ENCODE measurements at places on chromosomes 3 and 15. TPM values are rescaled to one million over a fixed set of nuclear protein-coding genes. Genes with fewer than 3 reads are reported as not detected.

The C2CD4A gene
- polyA plus RNA-seq, result not detected

The SEMA3G gene
- polyA plus RNA-seq, result 0.10 TPM

The IGSF10 gene
- 15.3 TPM for polyA plus RNA-seq

The CPNE4 gene
- polyA plus RNA-seq, result not detected

The HTR3E gene
- not detected for polyA plus RNA-seq

The P2RY1 gene
- polyA plus RNA-seq, result not detected

The NANOGP8 gene
- not detected for polyA plus RNA-seq

The ZNF774 gene
- 1.6 TPM for polyA plus RNA-seq

GRCh38 chr15:52204657-52205056 lies 13.5 kb upstream of the GNB5 start:
- H3K4me3 ChIP-seq, result no peak overlapping the region
- no peak for DNase-seq
- no peaks in the 10 kb centered on the region for H3K36me3 ChIP-seq
- no peak overlapping the region for H3K27ac ChIP-seq
- H3K4me1 ChIP-seq, result no peaks in the 10 kb centered on the region

DNA sequence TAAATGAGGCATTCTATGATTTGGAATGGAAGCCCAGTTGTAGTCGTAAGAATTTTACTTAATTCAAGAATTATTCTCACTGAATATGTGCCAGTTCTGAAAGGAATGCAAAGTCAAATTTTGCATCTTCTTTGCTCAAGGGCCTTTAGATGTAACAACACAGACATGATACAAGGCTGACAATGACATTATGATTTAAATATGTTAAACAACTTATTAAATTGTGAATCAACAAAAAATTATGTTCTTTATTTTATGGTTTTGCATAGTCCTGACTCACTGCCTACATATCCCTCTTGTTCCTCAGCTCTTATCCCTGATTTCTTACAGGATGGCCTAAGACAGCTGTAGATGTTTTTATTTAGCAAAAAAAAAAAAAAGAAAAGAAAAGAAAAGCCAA lies 170.9 kb upstream of the NR2E3 start:
- no peak for DNase-seq
- no peaks in the 10 kb centered on the region for H3K36me3 ChIP-seq
- no peak overlapping the region for H3K27ac ChIP-seq
- no peaks in the 10 kb centered on the region for H3K27me3 ChIP-seq

DNA sequence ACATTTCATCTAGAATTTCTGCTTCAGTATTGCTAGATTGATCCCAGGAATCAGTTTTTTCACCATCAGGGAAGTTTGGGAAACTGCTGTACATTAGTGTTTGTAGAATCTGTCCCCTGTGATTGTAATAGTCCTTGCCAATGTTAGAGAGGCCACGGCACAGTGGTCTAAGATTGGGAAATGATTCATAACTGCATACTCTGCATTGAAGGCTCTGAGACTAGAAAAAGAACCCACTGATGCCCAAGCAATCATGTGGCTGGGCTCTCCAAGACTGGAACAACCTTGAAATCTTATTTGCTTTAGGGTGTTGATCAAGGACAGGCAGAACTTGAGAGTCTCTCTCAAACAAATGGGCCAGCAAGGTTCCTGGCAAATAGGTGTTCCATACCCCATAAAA lies 245.6 kb upstream of the LRTM1 start:
- H3K27me3 ChIP-seq, result no peaks in the 10 kb centered on the region
- no peak overlapping the region for H3K4me3 ChIP-seq
- peaks cover 3% of the 10 kb centered on the region for H3K4me1 ChIP-seq
- no peak for DNase-seq
- H3K36me3 ChIP-seq, result no peaks in the 10 kb centered on the region
- H3K27ac ChIP-seq, result no peak overlapping the region

DNA sequence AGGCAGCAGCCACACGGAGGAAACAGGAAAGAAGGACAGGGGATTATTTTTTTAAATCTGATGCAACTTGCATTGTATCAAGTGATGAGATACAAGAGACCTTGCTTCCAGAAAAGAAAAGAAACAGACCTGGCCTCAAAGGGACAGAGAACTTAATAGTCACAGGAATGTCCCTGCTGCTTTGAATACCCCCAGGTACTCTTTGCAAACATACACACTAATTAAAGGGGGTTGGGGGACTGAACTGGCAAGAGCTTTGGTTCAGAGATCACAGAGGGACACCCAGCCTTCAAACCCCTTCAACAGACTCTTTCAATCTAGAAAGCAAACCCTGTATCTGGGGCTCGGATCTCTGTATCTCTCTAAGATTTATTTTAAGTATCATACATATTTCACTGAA lies 18.0 kb downstream of the TNIK start:
- H3K27ac ChIP-seq, result no peak overlapping the region
- no peaks in the 10 kb centered on the region for H3K36me3 ChIP-seq
- H3K27me3 ChIP-seq, result no peaks in the 10 kb centered on the region
- no peaks in the 10 kb centered on the region for H3K4me1 ChIP-seq
- H3K4me3 ChIP-seq, result no peak overlapping the region

DNA sequence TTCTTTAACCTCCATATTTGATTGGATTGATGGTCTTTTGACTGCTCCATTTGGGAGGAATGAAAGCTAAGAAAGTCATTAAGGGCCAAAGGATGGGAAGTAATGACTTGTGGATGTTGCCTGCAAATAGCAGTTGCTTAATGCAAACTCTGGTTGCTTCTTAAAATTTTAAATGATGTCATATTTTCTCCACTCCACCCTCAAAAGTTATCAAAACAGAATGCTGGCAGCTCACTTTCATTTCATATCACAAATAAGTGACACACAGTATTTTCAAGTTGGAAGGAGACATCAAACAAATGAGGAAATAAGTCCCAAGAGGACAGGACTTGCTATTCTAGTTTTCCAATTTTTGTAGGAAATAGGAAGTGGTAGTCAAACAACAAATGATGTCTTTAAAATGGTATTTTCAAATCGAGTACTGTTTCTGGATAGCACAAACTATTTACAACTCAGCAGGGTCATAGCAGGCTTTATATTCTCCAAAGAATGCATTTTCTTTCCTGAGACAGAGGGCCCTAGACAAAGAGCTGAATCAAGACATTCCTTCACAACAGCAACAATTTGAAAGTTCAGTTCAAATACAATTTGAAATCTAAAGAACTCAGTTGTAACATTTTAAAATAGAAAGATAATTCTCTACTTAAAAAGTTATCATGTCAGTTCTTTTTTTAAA lies 165.1 kb upstream of the UBE2E1 start:
- H3K36me3 ChIP-seq, result no peaks in the 10 kb centered on the region
- peaks cover 3% of the 10 kb centered on the region for H3K4me1 ChIP-seq
- no peak overlapping the region for H3K27ac ChIP-seq

DNA sequence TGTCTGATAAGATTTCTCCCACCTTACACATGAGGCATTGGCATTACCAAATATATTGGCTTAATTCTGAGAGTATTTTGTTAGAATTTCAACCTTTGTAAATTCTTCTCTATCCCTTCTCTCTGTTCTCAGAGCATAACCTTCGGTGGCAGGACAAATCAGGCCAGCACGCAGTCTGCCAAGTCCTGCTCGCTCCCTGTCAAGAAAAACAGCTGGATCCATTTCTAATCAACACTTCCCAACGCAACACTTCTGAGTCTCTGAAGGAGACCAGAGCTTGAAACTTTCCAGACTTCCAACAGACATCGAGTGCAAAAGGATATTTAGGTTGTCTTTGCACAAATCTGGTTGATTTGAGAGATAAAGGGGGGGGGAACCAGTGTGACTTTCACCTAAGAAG lies 125.7 kb downstream of the SV2B start:
- H3K27ac ChIP-seq, result no peak overlapping the region
- no peaks in the 10 kb centered on the region for H3K4me1 ChIP-seq
- no peaks in the 10 kb centered on the region for H3K36me3 ChIP-seq
- no peak for DNase-seq
- no peak overlapping the region for H3K4me3 ChIP-seq

- no peaks in the 10 kb centered on the region for H3K27me3 ChIP-seq
- H3K4me3 ChIP-seq, result no peak overlapping the region
- H3K36me3 ChIP-seq, result no peaks in the 10 kb centered on the region
- no peaks in the 10 kb centered on the region for H3K4me1 ChIP-seq
Measured at GRCh38 chr15:51424780-51425179, 83.3 kb downstream of the GLDN start.

DNA sequence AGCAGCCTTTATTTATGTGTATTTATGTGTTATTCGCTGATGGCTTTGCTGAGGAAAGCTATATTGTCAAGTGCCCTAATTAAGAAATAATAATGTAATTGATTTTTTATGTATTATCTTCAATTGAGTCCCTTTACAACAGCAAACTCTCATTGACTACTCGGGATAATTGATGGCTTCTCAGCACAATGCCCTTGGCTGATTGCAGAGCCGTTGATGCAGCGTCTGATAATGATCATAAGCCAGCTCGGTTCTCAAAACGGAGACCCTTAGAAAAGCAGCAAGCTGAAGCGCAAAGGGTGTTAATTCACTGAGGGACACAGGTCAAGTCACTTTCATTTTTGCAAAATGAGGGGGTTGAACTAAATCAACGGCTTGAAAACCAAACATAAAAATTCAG lies 357.1 kb upstream of the KCNH8 start:
- no peaks in the 10 kb centered on the region for H3K4me1 ChIP-seq
- no peak overlapping the region for H3K4me3 ChIP-seq
- H3K27ac ChIP-seq, result no peak overlapping the region

DNA sequence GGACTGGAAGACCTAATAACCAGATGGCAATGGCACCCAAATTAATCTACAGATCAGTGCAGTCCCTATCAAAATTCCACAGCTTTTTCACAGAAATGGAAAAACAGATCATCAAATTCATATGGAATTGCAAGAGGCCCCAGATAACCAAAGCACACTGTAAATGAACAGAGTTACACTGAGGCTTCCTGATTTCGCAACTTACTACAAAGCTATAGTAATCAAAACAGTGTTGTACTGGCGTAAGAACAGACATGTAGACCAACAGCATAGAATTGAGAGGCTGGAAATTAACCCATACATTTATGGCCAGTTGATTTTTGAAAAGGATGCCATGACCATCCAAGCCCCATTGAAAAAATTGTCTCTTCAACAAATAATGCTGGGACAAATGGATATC lies 16.2 kb downstream of the XPC start:
- H3K36me3 ChIP-seq, result peaks cover 91% of the 10 kb centered on the region
- no peaks in the 10 kb centered on the region for H3K27me3 ChIP-seq
- DNase-seq, result no peak
- H3K4me3 ChIP-seq, result no peak overlapping the region
- H3K27ac ChIP-seq, result no peak overlapping the region

GRCh38 chr3:184506561-184506991 lies 55.0 kb upstream of the EPHB3 start:
- no peak overlapping the region for H3K4me3 ChIP-seq
- H3K4me1 ChIP-seq, result no peaks in the 10 kb centered on the region
- DNase-seq, result no peak
- no peaks in the 10 kb centered on the region for H3K36me3 ChIP-seq
- H3K27me3 ChIP-seq, result peaks cover 16% of the 10 kb centered on the region

GRCh38 chr3:152037297-152037696 lies 163.9 kb downstream of the SUCNR1 start:
- no peak for DNase-seq
- H3K4me1 ChIP-seq, result no peaks in the 10 kb centered on the region
- no peak overlapping the region for H3K4me3 ChIP-seq
- no peaks in the 10 kb centered on the region for H3K36me3 ChIP-seq
- H3K27me3 ChIP-seq, result no peaks in the 10 kb centered on the region

GRCh38 chr3:74000725-74001124 lies 376.0 kb upstream of the PDZRN3 start:
- H3K27me3 ChIP-seq, result no peaks in the 10 kb centered on the region
- H3K27ac ChIP-seq, result no peak overlapping the region
- H3K4me1 ChIP-seq, result no peaks in the 10 kb centered on the region

DNA sequence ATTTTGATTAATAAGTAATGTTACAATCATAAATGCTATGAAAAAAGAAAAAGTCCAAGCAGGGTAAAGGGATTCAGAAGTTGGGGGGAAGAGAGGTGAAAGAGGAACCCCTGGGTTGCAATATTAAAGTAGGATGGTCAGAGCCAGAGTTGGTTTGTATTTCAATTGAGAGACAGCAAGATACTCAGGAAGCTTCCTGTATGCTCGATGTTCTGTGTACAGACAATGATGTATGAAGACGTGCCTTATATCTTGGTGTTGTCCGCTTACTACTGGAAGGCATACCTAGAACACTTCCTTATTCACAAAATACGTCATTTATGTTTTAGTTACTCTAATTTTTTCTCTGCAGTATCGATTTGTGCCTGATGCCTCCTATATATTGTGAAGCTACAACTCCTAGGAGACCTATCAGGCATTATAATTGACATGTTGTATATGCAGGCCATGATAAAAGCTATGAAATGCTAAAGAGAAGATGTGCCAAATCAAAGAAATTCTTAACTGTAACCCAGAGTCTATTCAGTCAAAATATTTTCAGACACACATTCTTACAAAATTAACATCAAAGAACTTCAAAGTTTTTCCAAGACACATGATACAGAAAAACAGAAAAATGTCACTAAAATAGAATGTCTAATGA lies 87.5 kb downstream of the TBL1XR1 start:
- no peak overlapping the region for H3K27ac ChIP-seq
- peaks cover 4% of the 10 kb centered on the region for H3K36me3 ChIP-seq
- H3K4me1 ChIP-seq, result no peaks in the 10 kb centered on the region

- DNase-seq, result no peak
- H3K27me3 ChIP-seq, result no peaks in the 10 kb centered on the region
- no peak overlapping the region for H3K4me3 ChIP-seq
- no peaks in the 10 kb centered on the region for H3K36me3 ChIP-seq
- no peak overlapping the region for H3K27ac ChIP-seq
Measured at GRCh38 chr15:55555089-55555488, 33.1 kb downstream of the PYGO1 start.

GRCh38 chr3:153210660-153211059 lies 48.6 kb downstream of the RAP2B start:
- no peaks in the 10 kb centered on the region for H3K27me3 ChIP-seq
- no peak overlapping the region for H3K4me3 ChIP-seq
- no peak for DNase-seq
- H3K27ac ChIP-seq, result no peak overlapping the region

DNA sequence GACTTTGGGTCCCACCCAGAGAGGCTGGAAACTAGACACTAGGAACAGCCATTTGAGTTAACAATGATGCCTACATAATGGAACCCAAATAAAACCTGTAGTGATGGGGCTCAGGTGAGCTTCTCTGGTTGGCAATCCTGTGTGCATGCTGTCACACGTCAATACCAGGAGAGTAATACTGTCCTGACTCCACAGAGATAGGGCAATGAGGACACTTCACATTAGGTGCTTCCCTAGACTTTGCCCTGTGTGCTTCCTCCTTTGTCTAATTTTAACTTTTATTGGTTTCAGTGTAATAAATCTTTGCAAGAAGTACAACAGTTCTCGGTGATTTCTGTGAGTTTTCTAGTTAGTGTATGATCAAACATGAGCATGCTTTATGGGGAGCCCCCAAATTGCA lies 281.8 kb upstream of the ARRDC4 start:
- DNase-seq, result no peak
- no peak overlapping the region for H3K27ac ChIP-seq
- no peaks in the 10 kb centered on the region for H3K4me1 ChIP-seq
- no peaks in the 10 kb centered on the region for H3K27me3 ChIP-seq
- no peaks in the 10 kb centered on the region for H3K36me3 ChIP-seq
- no peak overlapping the region for H3K4me3 ChIP-seq

All from SK-N-SH (cell line).